ENCODE measurements at places on chromosomes 1 and 21.

DNA sequence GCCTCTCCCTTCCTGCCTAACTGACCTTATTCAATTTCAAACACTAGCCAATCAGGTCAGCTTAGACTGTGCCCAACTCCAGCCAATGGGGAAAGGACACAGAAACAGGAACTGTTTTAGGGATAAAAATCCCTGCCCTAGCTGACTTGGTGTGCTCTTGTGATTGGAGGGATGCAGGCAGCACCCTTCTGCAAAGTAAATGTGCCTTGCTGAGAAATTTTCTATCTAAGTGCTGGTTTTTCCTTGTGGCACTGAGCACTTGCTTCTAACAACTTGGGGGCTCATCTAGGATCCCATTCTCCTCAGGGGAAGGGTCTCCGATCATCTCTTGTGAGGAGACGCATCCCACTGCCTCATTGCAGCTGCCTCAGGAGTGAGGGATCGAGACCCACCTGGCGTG lies 10.7 kb upstream of the CD2 start:
- no peak for DNase-seq

- no peak for DNase-seq
Measured at GRCh38 chr1:8539683-8540082, 221.8 kb downstream of the SLC45A1 start.

GRCh38 chr1:185644531-185644930 lies 89.7 kb upstream of the HMCN1 start:
- DNase-seq: no peak

DNA sequence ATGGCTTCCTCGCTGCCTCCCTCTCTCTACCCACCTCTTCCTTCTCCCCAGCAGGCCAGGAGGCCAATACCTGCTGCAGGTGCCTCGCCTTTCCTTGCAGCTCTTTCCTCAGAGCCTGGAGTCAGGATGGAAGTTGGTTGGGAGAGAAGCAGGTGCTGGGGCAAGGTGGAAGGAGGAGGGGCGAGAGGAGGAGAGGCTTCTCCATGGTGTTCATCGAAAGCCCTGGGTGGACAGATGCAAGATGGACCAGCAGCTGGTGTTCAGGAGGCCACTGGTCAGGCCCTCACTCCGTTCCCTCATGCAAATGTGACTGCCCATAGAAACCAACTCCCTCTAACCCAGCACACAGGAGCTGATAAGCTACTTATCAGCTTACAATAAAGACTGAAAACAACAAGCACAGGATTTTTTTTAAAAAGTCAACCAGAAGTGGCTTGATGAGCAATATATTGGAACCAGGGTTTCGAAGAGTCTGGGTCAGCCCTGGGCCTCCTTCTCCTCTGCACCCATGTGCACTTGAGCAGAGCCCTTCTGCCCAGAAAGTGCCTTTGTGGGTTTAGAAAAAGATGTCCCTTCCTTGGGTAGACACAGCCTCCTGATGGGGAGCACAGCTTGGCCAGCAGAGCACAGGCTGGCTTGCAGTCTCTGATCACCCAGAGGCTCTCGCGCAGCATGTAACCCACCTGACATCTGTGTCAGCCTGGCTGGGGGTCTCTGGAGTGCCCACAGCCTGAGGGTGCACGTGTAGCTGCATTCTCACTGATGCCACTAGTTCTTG lies 16.6 kb upstream of the GSTM4 start:
- no peak for DNase-seq
